ENCODE measurements at places on chromosomes 11 and 22. TPM values are rescaled to one million over a fixed set of nuclear protein-coding genes. Genes with fewer than 3 reads are reported as not detected.

DNA sequence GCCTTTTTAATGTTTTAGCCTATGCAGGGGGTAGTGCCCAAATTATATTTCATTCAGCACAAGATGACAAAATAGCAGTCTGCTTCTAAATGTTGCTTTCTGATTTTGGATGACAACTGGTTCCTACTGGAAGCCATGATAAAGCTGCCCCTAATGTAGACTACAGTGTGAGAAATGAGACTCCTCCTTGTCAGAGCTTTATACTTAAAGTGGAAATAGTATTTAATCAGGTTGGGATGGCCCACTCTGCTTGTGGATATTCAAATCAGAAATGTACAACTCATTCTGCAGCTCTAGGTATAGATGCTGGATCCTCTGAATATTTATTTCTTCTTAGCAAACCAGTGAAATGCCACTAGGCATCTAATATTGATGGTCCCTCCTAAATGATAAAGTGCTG, 171.3 kb downstream of the SOX6 start:
- DNase-seq, result no peak

The TRIM29 gene
- 0.49 TPM for total RNA-seq

The TRPM5 gene
- total RNA-seq, result not detected

DNA sequence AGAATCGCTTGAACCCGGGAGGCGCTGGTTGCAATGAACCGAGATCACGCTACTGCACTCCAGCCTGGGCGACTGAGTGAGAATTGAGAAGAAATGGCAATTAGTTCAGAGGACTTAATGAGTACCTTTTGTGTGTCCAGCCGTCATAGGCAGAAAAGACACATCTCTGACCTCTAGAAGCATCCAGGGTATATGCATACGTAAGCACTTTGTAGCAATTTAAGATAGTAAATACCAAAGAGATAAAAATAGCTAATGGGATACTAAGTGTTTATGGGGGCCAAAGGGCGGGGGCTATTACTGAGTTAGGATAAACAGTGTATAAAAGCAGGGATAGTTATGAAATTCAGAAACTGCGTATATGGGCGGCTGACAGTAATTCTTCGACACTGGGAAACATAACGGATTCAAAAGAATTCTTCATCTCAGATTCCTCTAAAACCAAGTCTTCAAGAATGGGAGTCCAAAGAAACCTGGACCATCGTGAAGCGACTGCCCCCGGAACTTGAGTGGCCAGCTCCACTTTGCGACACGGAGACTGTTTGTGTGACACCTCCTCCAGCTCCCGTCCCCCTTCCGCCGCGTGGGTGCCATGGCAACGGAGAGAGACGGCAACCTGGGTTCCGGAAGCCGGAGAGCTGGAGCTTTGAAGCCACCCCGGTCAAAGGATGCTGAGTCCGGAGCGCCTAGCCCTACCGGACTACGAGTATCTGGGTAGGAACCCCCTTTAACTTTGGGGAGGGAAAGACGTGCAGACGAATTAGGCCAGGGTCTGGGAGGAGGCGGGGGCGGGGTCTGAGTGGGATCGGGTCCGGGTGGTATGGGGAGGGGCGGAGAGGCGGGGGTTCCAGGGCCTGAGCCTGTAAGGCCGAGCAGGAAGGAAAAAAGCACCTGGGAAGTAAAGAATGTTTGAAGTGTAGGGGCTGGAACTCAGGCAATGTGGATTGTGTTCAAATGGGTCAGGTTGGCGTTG, at the start of gene CSTPP1:
Gene CSTPP1, plus strand, starts transcription at position 624 of the 973 bp plus-strand sequence. Its CDS starts 45 bp downstream, at position 669.
- DNase-seq, result peak; percentile 91

The PRR5 gene
- 7.3 TPM for total RNA-seq

The C11orf87 gene
- total RNA-seq, result not detected

The WT1 gene
- not detected for total RNA-seq
